ENCODE measurements at places on chromosomes 5 and 9.
A peak's percentile ranks its signal among the peaks of the same experiment; 100 is the strongest.

GRCh38 chr9:33151007-33151557 lies 16.1 kb downstream of the B4GALT1 start:
- peak; percentile 71 for DNase-seq

DNA sequence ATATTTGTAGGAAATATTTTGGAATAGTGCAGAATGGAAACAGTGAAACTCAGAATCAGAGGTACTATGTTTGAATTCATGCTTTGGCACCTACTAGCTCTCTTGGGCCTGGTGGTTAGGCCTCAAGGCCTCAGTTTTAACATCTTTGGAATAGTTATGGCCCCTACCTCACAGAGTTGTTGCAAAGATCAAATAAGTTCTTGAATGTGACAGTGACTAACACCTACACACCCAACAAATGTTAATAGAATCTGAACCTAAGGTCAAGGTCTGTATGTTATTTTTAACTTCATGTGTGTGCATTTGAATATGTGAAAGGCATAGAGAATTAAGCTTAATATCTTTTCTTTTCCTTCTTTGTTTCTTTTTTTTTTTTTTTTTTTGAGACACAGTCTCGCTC lies 87.3 kb downstream of the SLC44A1 start:
- no peak for DNase-seq

GRCh38 chr5:128252756-128253155 lies 169.2 kb downstream of the SLC12A2 start:
- no peak for DNase-seq

DNA sequence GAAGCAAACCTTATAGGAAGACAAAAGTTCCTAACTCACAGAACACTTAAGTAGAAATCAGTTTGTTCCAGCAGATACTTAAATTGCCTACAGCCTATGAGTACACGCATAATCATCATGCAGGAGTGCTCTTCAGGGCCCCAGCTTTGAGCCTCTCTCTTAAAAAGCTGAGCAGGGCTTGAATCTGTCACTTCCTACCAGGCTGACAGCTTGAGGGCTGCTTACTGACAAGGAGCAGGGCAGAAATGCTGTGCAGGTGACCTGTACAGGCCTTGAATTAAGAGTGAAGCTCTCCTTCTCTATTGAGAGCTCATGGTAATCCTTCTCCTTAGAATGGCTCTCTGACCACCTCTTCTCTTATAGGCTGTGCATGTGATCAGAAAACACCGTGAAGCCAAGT lies 66.5 kb upstream of the MAST4 start:
- DNase-seq: no peak

- DNase-seq: no peak
Measured at GRCh38 chr5:35900972-35901695, 37.3 kb downstream of the CAPSL start.

Measured in Caki2 (cell line).